ENCODE measurements at places on chromosomes 11 and 22.
A peak's percentile ranks its signal among the peaks of the same experiment; 100 is the strongest.

DNA sequence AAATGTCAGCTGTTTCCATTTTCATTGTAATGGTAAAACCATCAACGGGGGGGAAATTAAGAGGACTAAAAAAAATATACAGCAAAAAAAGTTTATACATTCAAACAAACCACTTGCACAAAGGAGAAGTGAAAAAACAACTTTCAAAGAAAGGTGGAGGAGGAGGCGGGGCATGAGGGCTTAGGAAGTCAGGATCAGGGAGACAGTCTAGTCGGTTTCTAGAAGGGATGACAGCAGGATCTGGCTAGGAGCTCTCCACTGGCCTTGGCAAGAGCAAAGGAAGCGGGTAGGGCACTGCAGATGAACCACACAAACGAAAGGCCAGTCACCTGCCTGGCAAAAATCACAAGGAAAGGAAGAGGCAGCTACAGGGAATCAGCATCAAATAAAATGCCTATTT, 31.0 kb downstream of the NAP1L4 start:
- no peak for DNase-seq

GRCh38 chr11:12524865-12525264, 147.5 kb downstream of the PARVA start:
- no peak for DNase-seq

- DNase-seq: no peak
Measured at GRCh38 chr11:8807544-8808225, 103.3 kb upstream of the AKIP1 start.

DNA sequence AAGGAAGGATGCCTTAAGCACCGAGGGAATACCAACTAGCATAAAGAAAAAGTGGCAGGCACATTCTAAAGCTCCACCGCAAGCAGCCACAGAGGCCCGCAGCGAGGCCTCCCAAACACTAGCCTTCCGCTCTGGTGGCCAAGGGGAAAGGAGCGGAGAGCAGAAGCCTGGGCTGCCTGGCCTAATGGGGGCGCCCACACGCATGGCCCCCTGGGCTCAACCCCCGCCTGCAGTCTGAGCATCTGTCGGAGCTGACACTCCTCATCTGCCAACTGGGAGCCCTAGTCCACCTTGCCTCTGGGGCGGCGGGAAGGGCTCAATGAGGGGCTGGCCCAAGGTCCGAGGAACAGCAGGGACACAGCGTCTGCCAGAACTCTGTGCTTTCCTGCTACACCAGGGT, 50.1 kb upstream of the WNT11 start:
- no peak for DNase-seq

DNA sequence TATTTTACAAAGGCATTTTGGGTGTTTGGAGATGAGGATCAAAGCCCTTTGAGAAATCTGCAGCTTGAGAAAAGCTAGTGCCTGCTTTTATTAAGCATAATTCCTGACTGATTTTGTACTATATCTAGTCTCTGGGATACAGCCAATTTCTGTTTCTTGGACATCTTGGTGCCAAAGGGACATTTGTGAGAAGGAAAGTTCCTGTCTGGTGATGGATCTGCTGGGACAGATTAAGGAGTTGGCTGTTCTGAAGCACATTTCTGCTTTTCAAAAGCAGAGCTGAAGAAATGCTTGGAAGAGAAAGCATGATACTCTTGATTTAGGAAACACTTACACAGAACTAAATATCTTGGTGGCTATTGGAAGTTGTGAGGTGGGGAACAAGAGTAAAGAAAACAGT, 254.6 kb upstream of the CCDC90B start:
- DNase-seq: no peak

- DNase-seq: no peak
Measured at GRCh38 chr11:132576706-132577105, 955.6 kb downstream of the OPCML start.

DNA sequence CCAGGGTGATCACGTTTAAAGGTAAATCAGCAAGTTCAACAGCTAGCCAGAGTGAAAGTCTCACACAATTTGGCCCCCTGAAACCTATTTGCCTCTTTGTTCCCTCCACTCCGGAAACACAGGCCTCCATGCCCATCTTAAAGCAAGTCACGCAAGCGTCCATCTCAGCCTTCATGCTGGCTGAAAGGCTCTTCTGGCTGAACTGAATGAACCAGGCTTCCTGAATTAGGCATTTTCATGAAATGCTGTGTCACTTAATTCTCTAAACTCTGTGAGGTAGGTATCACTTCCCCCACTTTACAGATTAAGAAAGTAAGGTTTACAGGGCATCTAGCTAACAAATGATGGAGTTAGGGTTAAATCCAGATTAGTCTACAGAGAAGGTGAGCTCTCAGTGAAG, 1.4 kb downstream of the SLC25A17 start:
- DNase-seq: no peak

DNA sequence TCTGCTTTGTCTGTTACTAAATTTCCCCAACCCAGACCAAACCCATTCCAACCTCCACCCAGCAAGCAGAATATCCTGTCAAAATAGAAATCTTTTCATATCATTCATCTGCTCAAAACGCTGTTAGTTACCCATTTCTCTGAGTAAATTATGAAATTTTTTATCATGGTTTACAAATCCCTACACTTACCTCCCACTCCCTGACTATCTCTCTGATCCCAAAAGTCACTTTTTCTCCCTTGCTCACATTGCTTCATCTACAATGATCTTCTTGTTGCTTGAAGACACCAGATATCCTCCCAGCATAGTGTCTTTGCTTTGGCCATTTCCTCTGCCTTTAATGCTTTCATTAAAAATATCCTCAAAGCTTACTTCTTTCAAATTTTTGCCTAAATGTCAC, 195.5 kb upstream of the CTSC start:
- DNase-seq: no peak

DNA sequence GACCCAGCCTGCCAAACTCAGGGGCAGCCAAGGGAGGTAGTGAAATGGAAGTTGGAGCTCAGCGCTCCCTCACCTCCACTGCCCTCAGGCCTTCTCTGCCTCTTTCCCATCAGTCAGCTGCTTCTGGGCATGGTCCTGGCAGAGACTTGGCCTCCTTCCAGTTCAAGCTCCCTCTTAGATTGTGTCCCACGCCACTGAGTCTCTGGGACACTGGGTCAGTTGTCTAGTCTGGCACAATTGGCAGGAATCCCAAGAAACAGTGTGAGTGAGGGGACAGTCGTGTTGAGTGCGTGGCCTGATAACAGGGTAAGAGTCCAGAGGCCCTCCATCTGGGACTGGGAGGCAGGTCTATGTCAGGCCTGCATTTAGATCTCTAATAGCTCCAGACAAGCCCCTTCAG, 7.1 kb upstream of the SLC35E4 start:
- no peak for DNase-seq

DNA sequence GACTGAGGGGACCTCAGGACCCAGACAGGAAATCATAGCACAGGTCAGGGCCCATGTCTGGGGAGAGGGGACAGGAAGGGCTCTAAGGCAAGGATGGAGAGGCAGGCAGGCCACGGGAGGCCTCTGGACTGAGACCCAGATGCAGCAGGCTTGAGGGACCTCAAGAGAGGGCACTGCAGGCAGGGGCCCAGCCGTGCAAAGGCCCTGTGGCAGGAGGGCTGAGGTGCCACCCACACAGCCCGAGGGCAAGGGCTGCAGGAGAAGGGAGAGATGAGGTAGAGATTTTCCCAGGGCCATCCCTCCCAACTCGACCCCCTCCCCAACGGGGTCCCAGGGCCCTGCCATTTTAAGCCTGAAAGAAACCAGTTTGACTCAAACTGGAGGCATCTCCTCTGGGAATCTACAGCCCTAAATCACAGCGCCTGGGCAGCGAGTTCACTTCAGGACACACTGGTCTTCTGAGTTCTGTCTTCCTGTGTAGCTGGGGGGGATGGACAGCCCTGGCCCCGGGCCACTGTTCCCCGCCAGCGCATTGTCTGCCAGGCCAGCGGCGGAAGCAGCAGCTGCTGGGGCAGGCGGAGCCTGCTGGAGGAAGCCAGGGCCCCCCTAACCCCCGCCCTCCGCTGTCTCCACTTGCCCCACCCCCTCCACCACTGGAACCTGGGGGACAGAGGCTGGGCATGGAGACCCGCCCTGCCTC, 20.3 kb upstream of the WNT7B start:
- DNase-seq: no peak

GRCh38 chr22:25929321-25929878, 187.4 kb downstream of the MYO18B start:
- DNase-seq: no peak

- DNase-seq: no peak
Measured at GRCh38 chr11:8327761-8328192, 64.1 kb upstream of the LMO1 start.

DNA sequence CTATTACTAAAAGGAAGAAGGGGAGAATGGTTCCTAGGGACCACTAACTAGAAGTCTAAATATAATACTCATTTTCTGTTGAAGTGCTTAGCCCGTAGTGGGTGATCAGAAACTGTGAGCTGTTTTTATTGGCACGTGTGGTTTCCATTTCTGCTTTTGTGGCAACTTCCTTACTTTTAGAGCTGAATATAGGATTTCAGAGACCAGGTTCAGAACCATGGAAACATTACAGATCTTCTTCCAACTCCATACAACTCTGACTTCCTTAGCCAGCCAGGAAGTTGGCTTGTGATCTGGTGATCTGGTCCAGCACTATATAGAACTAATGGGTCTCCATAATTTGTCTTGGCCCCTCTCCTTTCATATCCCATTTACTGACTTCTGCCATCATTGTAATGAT, 2.6 kb upstream of the ME3 start:
- no peak for DNase-seq

DNA sequence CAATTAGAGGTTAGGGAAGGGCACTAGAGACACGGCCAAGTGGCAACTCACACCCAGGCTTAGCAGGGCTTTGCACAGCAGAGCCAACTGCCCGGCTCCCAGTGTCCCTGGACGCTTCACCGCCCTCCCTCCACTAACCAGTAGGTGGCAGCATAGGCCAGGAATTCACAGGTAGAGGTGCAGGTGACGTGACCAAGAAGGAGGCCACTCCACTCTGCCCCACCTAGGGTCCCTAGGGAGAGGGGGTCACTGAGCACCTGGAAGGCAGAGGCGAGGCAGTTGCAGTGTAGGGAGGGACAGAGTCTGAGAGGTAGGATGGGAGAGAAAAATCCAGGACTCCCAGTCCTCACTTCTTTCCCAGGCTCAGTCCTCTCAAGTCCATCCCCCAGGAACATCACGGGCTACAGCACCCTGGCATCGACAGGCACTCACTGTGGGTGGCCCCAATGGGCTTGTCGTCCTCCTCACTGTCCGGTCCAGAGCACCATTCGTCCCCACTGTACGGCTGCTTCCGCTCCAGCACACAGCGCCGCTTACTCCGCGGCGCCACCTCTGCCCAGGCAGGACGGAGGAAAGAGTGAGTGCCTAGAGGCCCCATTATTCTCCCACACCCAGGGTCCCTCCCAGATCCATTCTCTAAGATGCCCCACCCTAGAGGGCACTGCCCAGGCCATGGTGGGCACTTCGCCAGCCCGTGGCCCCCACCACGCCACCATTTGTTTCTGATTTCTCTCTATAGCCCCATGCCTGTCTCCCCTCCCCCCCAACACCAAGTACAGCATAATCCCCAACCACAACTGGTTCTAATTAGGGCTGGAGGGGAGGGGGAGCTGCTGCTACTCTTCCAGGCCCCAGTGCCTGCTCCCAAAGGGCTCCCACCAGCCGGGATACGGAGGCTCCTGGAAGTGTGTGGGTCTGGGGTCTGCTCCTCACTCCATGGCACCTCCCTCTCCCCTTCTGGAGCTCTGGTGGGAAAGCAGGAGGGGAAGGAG, 18.4 kb downstream of the BCL9L start:
- DNase-seq: peak; percentile 76

GRCh38 chr22:30115705-30116104, 35.4 kb downstream of the HORMAD2 start:
- no peak for DNase-seq

- DNase-seq: no peak
Measured at GRCh38 chr11:50174975-50175374, 142.3 kb downstream of the OR4C45 start.

- no peak for DNase-seq
Measured at GRCh38 chr11:75342966-75343870, 8.2 kb downstream of the ARRB1 start.

- no peak for DNase-seq
Measured at GRCh38 chr11:20055312-20055711, 105.0 kb downstream of the DBX1 start.

GRCh38 chr11:118145285-118146227, 7.1 kb downstream of the SCN4B start:
- peak; percentile 71 for DNase-seq

DNA sequence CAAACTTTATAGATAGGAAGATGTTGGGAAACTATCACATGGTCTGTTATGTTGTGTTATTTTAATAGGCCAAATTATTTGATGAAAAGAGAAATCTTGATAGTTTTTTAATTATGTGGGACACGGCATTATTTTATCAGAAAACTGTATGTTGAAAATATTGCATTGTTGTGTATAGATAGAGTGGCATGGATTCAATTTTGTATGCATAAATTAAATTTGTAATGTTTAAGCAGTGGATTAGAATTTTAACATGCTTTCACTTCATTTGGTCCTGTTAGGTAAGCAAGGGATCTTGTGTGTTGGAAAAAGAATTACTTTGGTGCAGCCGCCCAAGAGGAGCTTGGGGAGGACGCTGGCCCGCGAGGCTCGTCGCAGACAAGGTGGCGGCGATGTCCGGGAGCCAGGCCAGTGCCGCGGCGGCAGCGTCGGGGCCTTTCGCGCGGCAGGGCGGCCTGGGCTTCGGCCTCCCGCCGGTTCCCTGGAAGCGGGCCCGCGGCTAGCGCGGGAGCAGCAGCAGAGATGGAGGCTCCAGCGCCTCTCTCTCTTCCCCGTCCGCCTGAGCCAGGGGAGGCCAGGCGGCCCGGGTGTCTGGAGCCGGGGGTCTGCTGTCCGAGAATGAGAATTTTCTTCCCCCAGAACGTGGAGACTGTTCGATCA, 82.7 kb downstream of the GGT1 start:
- no peak for DNase-seq

DNA sequence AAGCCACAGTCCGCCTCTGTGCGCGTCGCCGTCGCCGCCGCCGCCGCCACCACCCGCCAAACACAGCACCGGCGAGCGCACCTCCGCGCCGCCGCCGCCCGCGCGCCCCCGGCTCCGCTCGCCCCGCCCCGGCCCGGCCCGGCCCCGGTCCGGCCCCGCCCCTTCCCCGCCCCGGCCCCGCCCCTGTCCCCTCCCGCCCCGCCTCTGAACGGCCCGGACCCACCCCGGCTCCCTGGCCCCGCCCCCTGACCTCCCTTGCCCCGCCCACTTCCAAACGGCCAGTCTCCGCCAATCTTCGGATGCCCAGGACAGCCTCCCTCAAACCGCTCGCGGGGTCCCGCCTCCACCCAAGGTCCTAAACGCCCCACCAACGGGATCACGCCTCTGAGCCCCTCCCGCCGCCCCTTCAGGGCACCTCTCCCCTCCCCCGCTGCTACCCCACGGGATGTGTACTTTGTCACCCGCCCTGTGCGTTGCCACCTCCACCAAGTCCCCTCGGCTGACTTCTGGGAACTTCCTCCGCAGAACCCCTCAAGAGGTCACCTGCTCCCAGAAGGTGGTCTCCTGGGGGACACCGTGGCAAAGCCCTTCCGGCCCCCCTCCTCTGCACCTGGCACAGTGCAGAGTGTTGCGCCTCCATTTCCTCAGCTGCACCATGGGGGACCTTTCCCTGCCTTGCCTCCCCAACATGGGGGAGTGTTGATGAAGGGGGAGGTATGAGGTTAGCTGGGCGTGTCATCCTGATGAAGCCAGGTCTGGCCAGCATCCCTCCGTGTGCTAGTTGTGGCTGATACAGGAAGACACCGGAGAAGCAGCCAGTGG, at the start of gene KIAA0930:
Gene KIAA0930, minus strand, starts transcription at position 85 of the 822 bp plus-strand sequence. CDS start 191 bp downstream, outside the sequence.
- peak; percentile 65 for DNase-seq
